ENCODE measurements at places on chromosomes 2 and 18. TPM values are rescaled to one million over a fixed set of nuclear protein-coding genes. Genes with fewer than 3 reads are reported as not detected.

DNA sequence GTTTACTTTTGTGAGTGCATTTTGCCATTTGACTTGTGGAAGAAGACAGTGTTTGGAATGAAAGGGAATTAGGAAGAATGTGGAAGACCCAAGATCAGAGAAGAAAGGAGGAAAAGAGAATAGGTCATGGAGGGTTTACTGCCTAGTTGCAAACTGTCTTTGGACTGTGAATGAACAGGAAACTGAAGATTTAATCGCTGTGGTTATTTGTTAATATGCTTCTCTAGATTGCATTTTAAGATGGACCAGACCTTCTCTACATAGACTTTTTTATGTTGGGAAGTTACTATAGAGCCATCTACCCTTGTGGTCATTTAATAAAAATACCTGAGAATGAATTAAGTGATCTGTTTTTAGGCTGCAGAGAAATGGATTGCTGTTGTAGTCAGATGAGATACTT is 6.2 kb downstream of the AGPS start:
- DNase-seq: no peak

DNA sequence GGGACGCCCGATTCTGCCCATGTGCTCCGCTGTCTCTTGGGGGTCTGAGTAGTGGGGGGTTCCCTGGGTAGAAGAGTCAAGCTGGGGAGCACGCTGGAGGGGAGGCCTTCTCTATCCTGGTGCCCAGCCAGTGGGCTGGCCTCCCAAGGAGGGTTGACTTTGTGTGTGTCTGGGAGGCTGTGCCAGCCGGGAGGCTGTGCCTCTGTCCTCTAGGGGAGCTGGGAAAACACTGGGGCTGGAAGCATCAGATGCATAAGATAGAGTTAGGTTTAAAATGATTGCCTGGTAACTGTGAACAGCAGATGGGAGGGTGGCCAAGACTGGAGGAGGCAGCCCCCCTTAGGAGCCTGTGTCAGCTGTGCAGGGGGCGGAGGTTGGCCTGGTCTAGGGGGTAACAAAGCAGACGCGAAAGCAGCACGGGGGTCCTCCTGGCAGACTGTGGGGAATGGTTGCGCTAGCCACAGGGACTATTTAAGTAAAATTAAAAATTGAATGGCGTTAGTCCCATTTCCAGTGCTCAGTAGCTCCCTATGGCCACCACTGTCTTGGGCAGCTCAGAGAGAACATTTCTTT is 1.3 kb downstream of the ING5 start:
- DNase-seq: no peak

GRCh38 chr18:62377131-62377807 is 52.2 kb downstream of the TNFRSF11A start:
- no peak for DNase-seq

DNA sequence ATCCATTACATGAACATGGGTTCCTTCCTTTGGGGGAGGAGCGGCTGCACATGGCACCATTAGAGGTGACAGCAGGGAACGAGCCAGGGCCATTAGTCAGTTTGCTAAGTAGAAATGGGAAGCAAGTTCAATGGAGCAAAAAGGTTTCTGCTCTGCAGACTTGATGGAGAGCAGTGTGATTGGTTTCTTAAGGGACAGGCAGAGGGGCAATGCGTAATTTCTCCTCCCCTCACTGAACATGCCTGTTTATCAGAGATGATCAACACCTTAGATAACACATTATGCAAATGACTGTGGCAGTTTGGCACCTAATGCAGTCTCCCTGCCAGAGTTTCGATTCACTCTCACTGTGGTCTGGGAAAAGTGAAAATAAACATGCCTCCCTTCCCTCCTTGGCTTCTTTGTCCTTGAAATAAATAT is 414.5 kb downstream of the STK39 start:
- no peak for DNase-seq

- DNase-seq: no peak
These were observed 36.2 kb downstream of the SPTBN1 start for GRCh38 chr2:54492335-54492734.

DNA sequence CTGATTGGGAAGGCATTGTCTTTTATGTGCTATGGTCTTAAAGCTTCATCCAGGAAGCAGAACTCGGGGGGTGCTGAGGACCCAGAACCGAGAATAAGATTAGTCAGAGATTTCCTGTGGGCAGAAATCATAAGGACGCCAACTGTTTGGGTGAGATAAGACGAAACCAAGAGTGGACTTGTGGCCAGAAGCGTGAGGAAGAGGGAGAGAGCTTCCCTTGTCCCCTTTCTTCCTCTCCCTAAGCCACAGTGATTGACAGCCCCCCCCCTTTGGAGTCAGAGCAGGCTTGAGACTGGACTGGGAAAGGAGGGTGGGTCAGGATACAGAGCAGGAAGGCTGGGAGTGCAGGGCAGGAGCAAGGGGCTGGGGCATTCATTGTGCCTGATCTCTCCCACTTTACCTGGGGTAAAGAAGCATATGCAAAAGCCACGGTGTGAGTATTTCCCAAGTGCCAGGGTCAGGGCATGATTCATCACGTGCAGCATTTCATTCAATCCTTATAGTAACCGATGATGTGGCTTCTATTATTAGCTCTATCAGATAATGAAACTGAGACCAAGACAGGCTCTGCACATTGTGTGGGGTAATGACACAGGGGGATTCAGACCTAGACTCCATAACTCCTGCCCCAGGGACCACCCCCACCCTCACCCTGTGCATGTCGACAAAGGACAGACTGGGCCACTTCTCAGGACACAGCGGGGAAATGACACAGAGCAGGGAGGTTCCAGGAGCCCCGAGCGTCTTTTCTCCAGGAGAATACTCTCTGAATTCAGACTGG is 3.0 kb upstream of the IL1RN start:
- DNase-seq: no peak

GRCh38 chr18:26563024-26563423 is 14.7 kb upstream of the KCTD1 start:
- no peak for DNase-seq

DNA sequence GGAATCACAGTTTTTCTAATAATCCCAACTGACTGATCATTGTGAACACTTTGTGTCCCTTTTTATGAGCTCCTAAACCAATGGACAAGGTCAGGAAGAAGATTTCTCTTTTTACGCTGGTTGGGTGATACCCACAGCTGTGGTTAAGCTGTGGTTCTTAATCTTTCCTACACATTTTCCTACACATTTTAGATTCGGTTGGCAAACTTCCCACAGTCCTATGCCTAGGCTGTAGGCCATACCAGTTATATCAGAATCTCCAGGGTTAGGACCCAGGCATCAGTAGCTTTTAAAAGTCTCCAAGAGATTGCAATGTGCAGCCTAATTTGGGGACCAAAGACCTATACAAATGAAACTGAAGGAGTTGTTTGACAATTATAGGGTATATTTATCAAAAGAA is 203.0 kb downstream of the SP3 start:
- DNase-seq: no peak

DNA sequence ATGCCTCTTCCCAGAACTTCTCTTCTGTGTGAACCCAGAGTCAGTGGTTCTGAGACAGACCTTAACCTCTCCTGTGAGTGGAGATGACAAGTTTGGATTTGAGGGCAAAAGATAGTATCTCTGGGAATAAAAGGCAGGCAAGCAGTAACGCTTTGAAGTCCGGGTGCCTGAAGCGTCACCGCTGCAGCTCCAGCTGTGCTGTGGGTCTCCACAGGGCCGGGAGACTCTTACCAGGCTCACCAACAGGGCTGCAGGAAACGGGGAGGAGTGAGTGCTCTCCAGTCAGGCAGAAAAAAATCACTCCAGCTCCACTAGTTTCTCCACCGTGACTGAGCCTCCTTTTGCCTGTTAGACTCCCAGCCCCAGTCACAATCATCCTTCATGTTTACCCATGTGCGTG is 79.7 kb upstream of the MAP4K4 start:
- no peak for DNase-seq

- no peak for DNase-seq
These were observed 286.0 kb downstream of the TRIB2 start for GRCh38 chr2:13002536-13003331.

- DNase-seq: no peak
These were observed 16.0 kb downstream of the CD28 start for GRCh38 chr2:203722411-203722810.

DNA sequence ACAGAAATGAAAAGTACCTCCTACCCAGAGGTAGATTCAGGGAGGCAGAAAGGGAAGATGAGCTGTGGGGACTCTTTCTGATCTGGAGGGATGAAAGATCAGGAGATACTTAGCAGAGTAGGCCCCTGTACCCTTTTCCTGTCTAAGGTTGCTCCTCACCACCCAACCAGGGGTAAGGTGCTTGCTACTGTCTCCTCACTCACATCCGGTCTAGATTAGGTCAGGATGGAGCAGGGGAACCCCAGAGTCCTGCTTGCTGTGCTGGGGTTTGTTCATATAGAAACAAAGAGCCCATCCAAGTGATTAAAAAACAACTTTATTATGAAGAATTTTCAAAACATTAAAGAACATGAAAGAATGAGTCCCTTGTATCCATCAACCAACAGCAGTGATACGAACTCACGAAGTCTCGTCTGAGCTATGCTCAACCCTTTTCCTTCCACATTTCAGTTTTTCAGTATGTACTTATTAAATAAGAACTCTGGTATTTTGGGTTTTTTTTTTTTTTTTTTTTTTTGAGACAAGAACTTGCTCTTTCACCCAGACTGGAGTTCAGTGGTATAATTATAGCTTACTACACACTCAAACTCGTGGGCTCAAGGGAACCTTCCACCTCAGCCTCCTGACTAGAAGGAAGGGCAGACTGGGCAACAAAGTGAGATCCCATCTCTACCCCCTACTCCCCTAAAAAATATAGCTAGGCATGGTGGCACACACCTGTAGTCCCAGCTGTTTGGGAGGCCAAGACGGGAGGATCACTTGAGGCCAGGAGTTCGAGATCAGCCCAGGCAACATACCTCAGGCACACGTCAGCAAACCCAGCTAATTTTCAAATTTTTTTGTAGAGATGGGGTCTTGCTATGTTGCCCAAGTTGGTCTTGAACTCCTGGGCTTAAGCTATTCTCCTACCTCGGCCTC is 28.5 kb upstream of the MCFD2 start:
- peak; percentile 75 for DNase-seq

DNA sequence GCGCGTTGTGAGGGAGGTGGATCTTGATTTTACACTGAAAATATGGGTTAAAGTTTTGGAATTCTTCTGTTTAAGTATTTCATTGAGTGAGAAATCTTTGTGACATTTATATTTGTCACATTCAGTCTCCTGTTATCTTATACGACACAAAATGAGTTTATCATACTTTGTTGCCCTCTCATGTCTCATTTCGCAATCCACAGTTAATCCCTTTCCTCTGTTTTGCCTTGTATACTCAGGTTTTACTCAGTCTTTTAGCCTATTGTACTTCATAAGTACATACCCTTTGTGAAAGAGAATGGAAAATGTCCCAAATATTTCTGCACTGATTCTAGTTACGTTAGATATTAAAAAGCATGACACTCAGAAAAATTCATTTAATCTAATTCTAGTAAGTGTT is 142.7 kb downstream of the ATP9B start:
- no peak for DNase-seq

DNA sequence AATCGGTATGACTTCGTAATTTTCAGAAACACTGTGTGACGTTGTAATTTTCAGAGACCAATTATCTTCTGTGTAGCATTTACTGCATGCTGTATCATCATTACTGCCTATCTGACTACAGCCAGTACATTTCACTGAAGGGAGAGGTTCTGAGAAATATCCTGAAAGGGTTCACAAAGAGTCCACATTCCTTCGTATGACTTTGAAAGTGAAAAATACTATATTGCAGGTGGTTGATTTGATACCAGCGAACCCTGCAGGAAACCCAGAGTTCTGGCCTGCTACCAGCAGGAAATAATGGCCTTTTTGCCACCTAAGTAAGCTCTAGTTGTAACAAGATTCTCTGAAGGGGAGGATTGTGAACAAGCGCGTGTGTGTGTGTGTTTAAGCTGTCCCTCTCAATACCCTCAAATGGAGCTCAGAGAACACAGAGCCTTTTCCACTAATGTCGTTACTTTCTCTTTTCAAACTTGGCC is 155.5 kb downstream of the ARHGAP28 start:
- no peak for DNase-seq

DNA sequence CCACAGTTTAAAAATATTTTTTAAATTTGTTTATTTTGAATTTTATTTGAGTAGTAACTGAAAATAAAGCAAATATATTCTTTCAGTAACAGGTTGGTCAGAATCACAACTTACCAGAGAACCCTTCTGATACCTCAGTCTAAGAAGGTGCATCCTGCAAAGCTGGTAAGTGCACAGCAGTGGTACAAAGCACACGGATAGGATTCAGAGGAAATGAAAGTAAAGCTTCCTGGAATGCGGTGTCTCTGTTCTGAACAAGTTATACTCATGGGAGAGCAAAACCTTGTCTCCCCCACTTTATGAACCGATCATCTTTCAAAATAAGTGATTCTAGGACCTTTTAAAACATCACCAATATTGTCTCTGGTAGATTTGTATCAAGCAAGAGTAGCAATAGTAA is 398.3 kb downstream of the TMX3 start:
- no peak for DNase-seq

- DNase-seq: no peak
These were observed 8.3 kb upstream of the YWHAQ start for GRCh38 chr2:9639000-9639602.

DNA sequence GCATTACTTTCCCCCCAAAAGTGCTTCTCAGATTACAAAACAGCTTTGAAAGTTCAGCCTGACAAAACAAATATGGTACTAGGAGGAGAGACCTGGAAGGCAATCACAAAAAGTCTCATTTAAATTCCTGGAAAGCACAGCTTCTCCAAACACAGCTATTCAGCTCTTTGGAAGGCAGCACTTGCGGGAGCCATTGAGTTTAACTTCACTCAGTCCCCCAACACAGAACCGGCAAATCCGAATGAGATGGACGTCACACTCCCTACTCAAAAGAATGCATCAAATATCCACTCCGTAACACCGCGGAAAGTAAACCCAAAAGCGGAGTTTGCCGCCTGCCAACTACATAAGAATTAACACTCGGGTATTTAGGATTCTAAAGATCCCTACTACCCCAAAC is 638 bp downstream of the ST6GAL2 start:
- no peak for DNase-seq

DNA sequence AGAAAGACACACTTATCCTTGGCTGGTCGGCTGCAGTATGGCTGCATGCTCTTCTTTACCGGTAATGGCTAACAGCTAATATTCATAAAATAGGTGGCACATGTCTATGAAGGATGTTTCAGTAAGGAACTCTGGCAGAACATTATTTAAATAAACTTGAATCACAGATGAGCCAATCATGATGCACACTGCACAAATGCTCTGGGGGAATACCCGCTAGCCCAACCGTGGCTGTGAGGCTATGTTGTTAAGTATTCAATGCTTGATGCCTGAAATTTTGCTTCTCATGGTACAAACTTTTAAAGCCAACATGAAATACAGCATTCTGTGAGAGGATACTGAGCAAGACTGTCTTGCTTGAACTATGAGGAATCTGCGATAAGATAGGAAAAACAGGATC is 505.8 kb downstream of the ZEB2 start:
- no peak for DNase-seq

GNLY gene
- total RNA-seq: 141 TPM

C1QL2 gene
- not detected for total RNA-seq

FBXO36 gene
- total RNA-seq: 0.42 TPM

BZW1 gene
- 446 TPM for total RNA-seq

FBXO48 gene
- total RNA-seq: 1.4 TPM

CELF4 gene
- not detected for total RNA-seq

PROM2 gene
- total RNA-seq: 0.37 TPM

CCDC148 gene
- not detected for total RNA-seq

TXNDC2 gene
- 0.26 TPM for total RNA-seq

DSC2 gene
- total RNA-seq: not detected

SKA1 gene
- 20.7 TPM for total RNA-seq
